Urinary bladder (tissue), 4 donors: ENCODE measurements at places on chromosomes 12 and 14.

DNA sequence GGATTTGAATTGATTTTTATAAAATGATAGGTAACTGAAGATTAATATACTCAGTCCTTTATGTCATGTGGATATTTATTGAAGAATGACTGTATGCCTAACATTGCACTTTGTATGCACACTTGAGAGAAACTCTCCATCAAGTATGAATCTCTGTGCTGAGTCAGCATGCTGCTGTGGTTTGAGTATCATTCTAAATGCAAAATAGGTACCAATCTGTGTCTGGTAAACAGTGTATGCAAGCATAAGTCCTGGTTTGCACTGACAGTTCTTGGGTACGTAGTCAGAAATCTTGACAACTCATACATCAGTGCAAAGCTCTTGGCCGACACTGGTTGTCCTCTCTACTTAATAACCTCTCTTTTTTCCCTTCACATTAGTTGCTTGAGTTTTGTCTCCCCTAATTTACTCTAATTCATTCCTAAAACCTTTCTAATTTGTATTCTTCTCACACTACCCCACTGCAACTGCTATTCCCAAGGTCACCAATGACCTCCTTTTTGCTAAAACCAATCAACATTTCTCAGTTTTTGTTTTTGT lies 21.8 kb downstream of the MGAT4C start:
- no peak for DNase-seq

- DNase-seq = no peak
Measured at GRCh38 chr12:130881046-130881445, 9.2 kb downstream of the RAN start.

DNA sequence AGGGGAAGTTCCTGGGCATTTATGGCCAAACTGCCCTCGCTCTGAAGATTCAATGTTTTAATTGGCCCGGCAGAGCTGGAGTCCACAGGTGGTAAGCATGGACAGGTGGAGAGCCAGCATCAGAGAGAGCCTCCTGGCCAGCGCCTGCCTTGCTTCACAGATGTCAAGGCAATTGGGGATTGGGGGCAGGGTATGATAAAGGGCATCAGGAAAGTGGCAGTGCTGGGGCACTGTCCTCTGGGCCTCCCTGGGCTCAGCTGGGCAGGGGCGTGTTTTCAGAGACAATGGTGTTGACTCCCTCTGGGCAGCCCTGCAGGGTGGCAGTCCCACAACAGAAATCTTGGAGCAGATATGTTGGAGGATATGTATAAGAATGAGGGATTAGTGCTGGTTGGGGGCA lies 237.3 kb downstream of the CACNA1C start:
- no peak for DNase-seq

DNA sequence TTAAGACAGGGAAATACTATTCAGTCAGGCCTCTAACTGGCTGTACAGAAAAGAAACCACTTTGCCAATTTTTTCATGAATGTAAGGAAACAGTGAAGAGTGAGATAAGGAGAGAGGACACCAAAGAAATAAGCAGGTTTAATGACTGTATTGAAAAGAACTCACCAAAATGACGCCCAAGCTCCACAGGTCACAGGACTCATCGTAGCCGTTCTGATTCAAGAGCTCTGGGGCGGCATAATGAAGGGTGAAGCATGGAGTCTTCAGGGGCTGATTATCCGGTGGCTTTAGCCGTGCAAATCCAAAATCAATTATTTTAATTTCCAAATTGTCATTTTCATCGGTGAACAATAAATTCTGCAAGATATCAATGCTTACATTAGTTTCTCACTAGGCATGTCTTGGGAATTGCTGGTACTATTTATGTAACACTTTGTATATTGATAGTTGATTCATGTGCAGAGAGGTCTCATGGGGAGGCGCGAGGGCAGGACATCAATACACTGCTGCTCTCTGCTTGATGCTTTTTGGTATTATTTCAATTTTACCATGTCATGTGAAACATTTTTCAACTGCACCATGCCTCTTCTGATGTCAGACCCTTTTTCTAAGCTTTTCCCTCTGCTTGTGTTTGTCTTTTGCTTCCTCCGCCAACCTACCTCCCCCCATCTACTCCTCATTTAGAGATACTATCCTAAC lies 74.2 kb upstream of the TTC7B start:
- no peak for DNase-seq

- DNase-seq = no peak
Measured at GRCh38 chr12:47768323-47768811, 4.7 kb upstream of the SLC48A1 start.

GRCh38 chr12:12946686-12947355 lies 5.1 kb downstream of the GPRC5D start:
- DNase-seq = no peak

DNA sequence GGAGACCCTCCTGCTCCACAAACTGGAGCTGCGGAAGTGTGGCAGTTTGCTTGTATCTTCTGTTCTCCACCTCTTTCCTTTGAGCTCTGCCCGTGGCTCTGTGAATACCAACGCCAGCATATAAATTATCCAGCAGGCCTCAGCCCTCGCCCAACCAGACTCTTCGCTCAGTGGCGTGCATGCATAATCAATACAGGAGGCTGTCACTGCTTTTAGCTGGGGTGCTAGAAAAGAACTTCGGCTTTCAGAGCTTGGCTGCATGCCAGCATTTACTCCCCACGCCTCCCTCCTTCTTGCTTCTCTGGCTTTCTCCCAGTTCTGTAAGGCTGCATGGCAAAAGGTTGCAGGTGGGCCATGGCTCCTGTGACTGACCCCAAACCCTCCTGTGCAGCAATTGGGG lies 26.9 kb downstream of the NRXN3 start:
- no peak for DNase-seq

DNA sequence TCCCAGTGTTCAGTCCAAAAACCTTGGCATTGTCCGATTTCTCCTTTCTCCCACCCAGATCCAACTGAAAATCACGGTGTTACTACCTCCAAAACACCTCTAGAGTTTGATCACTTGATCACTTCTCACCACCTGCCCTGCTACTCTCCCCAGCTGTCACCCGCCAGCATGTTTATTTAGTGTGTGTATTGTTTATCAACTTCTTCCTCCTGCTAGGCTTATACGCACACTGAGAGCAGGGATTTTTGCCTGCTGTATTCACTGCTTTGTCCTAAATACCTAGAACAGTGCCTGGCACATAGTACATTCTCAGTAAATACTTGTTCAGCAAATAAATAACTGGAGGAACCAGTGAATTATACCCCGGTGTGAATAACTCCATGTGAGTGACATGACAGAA lies 5.0 kb downstream of the BDKRB1 start:
- no peak for DNase-seq

GRCh38 chr14:95098984-95099599 lies 58.2 kb downstream of the DICER1 start:
- DNase-seq = peak; percentile 48

DNA sequence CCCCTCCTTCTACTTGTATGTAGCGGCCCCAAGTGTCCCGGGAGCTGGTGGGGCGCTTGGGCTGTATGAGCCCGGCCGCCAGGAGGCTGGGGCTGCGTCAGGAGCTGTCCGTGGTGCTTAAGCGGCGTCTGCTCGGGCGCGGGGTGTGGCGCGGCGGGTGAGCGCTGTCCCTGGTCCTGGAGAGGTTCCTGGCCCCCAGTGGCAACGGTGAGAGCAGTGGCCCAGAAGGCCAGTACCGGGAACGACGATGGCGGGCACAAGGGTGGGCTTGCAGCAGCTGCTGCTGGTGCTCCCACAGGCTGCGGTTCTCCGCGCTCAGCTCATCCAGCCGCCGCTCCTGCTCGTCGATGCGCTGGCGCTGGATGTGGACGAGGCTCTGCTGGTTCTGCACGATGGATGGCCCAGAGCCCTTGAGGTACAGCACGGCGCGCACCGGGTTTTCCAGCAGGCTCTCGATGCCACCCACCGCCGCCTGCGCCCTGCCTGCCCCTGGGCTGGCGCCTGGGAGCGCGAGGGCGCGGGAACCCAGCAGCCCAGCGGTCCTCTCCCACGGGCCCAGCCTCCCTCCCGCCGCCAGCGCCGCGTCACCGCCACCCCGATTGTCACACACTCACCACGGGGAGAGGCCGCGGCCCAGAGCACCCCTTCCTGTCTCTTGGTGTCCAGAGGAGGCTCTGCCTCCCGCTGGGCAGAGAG lies 41.9 kb upstream of the FKBP4 start:
- no peak for DNase-seq

- no peak for DNase-seq
Measured at GRCh38 chr14:21528381-21529348, 2.5 kb upstream of the SALL2 start.

GRCh38 chr12:75041472-75041871 lies 168.2 kb downstream of the KCNC2 start:
- DNase-seq = no peak

DNA sequence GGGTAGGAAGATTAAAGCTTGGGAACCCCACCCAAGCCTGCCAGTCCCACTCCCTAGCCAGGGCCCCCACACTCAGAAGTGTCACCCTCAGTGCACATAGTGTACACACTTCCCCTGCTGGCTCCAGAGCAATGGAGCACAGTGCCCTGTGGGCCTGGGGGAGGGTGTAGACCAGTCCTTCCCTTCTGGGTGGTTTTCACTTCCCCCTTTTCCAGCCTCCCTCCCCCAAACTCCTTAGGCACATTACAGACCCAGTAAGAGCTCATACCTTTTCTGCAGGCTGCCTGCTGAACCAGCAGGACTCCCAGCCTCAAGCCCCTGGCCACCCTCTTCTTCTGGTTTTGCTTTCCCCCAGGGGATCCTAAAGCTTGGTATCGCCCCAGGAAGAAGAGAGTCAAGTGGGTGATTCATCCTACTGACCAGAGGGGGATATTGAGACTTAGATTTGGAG lies at the start of gene ZNF385A:
ZNF385A (minus strand) TSS at position 143 of the 451 bp plus-strand sequence. CDS start 219 bp downstream, outside the sequence.
- DNase-seq = no peak

DNA sequence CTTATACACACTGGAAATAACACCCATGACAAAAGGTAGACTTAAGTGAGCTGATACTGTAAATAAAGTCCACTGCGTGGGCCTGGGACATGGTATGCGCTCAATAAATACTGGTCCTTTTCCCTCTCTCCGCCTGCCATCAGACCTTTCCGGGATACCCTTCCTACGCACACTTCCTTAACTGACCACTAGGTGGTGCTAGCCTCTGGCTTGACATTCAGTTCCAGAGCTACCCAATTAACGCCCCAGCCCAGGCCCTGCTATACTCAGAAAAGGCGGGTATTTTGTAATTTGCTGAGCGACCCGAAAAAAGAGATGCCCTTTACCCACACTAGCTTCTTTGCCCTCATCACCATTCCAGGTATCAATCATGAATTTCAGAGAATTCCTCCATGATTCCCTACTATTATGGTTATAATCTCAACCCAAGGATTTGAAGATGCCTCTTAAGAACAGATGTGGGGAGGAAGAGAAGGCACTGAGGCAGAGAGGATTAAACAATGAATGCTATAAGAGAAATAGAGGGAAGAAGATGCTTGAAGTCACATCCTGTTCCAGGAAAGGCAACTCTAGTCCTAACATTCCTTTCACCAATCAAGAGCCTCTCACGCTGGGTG lies 3.9 kb upstream of the LRP1 start:
- no peak for DNase-seq

GRCh38 chr14:98913967-98914650 lies 357.9 kb downstream of the BCL11B start:
- no peak for DNase-seq
